Bone marrow (tissue), 2 donors: ENCODE measurements at places on chromosomes 16 and 17.

GRCh38 chr17:80649200-80649644 lies 104.6 kb downstream of the RPTOR start:
- no peak for DNase-seq

DNA sequence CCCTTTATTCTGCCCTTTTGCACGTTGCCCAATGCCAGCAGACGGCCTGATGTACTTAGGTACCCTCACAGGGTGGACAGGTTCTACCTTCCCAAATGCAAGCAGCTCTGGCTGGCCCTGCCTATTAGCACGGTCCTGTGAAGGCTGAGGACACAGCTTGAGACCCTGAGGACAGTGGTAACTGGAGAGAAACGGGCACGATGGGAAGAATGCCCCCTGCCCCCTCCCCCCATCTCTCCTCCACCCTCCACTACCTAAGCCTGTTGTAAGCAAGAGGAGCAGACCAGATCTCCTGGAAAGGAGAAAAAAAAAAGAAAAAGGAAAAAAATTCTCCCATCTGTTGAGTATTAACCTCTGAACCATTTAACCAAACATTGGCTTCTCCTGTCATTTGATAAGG lies 34.1 kb downstream of the MEOX1 start:
- DNase-seq, result no peak

DNA sequence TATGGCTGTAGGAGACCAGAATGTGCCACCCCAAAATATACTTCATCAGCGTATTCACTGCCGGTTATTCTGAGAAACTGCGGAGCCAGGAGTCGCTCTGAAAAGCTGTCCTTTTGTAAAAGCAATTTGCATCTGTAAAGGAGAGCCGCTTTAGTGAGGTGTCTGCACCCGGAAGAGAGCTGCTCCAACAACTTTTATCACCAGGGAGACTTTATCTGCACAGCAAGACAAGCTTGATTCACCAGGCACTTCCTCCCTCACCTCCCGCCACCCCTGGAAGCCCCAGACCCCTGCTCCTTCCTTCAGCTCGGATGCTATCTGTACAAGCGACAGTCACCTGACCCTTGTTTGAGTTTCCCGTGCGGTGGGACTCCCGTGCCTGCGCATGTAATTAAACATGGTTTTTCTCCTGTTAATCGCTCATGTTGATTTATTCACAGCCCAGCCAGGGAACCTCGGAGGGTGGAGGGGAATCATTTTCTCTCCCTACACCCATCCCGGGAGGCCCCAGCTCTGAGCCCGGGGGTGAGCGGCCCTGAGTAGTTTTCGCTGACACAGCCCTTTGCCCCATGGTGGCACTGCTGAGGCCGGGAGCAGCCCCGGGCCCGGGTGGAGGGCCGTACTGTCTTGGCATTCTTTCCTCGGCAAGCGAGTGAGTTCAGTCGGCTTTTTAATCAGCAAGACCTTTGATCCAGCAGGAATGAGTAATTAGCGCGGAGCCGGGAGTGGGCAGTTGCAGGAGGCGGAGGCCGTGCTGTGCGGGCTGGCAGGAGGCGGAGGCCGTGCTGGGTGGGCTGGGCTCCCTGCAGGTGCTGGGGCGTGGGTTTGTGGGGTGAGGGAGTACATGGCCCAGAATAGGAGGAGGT lies 222.7 kb upstream of the CIBAR2 start:
- DNase-seq, result no peak

- DNase-seq, result no peak
Observed at GRCh38 chr17:76534831-76535732, 2.4 kb downstream of the CYGB start.

- peak; percentile 25 for DNase-seq
Observed at GRCh38 chr16:67399218-67399733, 6.0 kb upstream of the TPPP3 start.

GRCh38 chr16:74117798-74118197 lies 178.8 kb upstream of the PSMD7 start:
- no peak for DNase-seq

GRCh38 chr16:29237971-29238370 lies 168.5 kb downstream of the NPIPB11 start:
- no peak for DNase-seq

DNA sequence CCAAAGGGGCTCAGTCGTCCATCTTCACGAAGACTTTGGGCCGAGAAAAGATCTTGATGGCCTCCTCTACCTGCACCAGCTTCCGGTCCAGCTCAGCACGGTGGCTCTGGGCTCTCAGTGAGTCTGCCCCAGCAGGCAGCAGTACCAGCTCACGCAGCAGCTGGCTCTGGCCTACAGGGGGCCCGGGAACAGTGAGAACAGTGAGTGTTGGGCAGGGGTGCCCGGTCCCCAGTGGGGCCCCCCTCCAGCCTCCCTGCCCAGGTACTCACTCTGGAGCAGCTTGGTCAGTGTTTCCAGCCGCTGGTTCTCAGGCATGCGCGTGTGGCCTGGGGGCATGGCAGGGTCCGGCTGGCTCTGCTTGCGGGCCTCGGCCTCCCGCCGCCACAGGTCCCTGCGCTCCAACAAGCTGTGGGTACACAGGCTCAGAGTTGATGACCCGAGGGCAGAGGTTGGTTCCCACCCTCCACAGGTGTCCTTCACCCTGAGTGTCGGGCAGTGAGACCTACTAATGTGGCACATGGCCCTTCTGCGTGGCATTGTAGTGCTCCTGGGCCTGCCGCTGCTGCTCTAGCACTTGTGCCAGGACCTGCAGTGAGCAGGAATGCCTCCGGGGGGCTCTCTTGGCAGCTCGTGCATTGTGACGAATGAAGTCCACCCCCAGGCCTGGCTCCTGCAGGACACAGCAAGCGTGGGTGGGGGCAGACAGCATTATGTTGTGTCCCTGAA lies 2.6 kb downstream of the PARD6A start:
- no peak for DNase-seq

DNA sequence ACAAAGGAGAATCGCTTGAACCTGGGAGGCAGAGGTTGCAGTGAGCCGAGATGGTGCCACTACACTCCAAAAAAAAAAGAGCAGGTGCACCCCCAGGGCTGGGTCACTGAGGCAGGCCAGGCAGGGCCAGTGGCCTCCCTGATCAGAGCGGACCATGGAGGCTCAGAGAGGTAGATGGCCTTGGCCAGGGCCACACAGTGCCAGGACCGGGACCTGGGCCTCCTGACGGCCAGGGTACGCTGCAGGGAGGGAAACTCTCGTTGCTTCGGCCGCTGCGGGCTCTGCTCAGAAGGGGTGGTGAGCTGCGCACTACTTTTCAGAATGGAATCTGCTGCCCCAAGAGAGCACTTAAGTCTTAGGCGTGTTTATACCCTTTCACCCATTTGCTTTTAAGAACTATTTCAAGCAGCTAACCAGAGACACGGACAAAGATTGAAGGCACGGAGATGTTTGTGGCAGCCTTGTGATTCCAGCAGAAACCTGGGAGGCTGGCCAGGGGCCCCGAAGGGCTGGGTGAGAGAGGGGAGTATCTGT lies 17.1 kb downstream of the MYO1C start:
- DNase-seq, result no peak

DNA sequence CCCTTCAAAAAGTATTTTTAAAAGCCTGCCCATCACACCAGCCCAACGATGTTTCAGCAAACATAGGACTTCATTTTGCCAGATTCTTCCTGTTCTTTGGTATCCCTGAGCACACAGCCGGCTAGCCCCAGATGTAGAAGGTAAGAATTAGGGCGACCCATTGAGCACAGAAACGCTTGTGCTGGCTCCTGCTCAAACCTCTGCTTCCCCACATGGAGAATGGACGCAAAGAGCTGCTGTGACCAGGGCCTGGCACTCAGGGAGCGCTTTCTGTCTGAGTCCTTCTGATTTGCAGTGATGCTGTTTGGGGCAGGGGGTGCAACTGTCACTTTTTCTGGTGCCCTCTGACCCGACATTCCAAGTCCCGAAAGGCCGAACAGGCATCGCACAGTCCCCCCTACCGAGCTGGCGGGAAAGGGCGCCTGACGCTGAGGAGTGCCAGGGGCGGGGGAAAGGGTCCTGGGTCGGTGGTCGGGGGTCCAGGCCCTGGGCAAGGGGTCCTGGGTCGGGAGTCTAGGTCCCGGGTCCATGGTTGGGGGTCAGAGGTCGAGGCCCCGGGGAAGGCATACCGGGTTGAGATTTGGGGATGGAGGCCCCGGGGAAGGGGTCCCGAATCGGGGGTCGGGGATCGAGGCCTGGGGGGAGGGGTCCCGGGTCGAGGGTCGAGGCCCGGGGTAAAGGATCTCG lies 930 bp downstream of the CHMP1A start:
- no peak for DNase-seq

DNA sequence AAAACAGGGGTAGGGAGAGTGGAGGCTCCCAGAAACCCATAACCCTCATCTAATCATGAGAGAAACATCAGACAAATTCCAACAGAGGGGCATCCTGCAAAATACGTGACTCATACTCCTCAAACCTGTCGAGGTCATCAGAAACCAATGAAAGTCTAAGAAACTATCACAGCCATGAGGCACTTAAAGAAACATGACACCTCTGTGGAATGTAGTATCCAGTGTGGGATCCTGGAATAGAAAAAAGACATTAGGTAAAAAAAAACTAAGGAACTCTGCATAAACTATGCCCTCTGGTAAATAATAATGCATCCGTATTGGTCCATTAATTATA lies 16.4 kb downstream of the CDH5 start:
- DNase-seq, result no peak

DNA sequence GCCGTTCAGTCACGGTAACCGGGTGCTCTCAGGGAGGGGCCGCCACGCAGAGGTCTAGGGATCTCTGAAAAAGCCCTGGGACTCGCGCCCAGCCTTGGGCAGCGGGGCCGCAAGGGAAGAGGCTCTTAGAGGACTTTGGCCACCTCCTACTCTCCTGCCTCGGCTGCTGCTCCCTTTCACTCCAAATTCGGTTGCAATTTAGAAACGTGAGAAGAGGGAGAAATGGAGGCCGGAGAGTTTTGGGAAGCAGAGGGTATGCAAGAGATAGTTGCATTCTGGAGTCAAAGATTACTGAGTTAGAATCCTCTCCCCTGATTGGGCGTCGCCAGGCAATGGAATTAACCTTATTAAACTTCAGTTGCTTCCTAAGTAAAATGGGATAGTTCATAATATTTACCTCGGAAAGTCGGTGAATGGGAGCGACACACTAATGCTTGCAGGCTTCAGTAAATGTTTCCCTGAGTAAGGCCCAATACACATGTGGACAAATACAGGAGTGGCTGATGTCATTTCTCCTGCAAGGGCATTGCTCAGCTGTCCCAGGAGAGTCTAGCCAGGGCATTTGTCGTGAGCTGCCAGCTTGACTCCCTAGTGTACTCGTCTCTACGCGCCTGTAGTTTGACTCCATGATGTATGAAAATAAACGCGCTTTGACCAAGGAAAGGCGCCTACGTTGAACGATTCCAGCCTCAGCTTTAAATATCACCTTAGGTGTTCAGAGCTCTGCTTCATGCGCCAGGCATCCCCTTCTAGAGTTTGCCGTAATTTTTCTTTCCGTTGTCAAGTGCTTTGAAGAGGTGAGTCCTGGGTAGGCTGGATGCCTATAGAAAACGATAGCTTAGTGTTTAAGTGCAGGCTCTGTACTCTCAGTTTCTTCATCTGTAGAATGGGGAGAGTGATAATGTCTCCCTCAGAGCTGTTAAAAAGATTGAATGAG lies 667 bp downstream of the OGFOD1 start:
- no peak for DNase-seq

GRCh38 chr16:66693149-66693548 lies 3.4 kb downstream of the CMTM4 start:
- DNase-seq, result no peak

GRCh38 chr16:28526201-28527099 lies 12.3 kb downstream of the NUPR1 start:
- no peak for DNase-seq

- no peak for DNase-seq
Observed at GRCh38 chr17:56185491-56186221, 32.4 kb downstream of the ANKFN1 start.

- no peak for DNase-seq
Observed at GRCh38 chr16:6362321-6362720, 970.3 kb upstream of the RBFOX1 start.

- no peak for DNase-seq
Observed at GRCh38 chr17:19000531-19001325, 3.8 kb downstream of the FAM83G start.

- no peak for DNase-seq
Observed at GRCh38 chr16:69644790-69645189, 79.0 kb downstream of the NFAT5 start.

DNA sequence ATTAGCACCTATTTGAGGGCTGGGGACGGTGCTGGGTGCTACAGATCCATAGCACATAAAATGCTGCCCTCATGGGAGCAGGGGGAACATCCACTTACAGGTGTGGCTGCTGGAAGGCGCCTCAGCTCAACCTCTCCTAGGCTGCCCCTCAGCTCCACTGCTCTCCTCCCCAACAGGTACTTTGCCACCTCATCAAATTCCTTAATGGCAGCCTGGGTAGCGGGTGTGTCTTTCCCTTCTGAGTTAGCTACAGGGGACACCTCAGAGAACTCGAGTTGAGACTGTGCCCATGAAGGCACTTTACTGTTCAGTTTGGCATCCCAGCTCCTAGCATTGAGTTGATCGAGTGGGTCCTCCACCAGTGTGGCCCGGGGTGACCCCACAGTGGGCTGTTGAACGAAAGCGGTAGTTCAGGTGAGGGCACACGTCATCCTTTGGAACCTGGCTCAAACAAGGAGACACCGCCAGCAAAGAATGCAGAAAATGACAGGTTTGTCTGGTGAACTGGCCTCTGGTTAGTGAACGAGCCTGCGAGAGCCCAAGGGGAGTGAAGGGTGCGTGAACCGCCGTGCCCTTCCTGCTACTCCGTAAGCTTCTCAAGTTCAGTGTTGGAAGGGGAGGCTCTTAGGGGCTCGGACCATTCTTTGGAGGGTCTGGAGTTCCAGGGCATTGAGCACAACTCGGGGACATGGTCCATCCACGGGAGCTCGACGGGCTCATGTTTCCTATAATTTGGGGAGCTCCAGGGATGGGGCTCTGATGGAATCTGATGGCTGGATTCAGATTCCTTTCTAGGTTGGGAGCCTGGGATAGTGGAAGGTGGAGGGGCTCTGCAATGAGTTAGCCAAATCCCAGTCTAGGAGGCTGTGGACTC lies 3.5 kb upstream of the CMIP start:
- no peak for DNase-seq

- DNase-seq, result no peak
Observed at GRCh38 chr16:74463888-74464287, 42.6 kb upstream of the CLEC18B start.
